ENCODE measurements at places on chromosomes 13 and 19.

DNA sequence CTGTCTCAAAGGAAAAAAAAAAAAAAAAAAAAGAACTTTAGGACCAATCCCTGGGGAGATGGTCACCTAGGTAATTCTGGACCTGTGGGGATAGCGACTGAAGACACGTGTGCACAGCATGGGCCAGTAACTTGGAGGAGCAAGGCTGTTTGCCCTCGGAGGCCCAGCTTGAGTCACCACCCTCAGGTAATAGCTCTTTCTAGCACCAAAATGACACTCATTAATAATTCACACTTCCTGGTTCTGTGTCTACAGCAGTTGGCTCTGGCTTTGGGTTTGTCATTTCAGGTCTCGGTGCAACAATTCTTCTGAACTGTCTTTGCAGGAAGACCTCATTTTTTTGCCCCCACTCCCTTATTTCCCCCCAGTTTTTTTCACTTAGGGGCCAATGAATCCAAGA is 3.9 kb upstream of the ATP11A start:
- DNase-seq: no peak

- DNase-seq: no peak
Measured at GRCh38 chr19:34351382-34351826, 13.6 kb upstream of the GPI start.

DNA sequence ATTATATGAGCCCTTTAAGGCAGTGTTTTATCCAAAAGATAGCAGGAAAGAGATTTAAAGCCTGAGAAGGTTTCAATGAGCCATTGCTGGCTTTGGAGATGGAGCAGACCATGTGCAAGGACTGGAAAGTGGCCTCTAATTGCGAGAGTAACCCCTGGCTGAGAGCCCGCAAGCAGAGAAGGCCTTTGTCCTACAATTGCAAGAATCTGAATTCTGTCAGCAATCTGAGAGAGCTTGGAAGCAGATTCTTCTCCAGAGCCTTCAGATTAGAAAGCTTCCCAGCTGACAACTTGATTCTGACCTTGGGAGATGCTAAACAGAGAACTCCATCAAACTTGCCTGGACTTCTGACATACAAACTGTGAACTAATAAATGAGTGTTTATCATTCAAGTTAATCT is 528.7 kb upstream of the KLF12 start:
- no peak for DNase-seq

DNA sequence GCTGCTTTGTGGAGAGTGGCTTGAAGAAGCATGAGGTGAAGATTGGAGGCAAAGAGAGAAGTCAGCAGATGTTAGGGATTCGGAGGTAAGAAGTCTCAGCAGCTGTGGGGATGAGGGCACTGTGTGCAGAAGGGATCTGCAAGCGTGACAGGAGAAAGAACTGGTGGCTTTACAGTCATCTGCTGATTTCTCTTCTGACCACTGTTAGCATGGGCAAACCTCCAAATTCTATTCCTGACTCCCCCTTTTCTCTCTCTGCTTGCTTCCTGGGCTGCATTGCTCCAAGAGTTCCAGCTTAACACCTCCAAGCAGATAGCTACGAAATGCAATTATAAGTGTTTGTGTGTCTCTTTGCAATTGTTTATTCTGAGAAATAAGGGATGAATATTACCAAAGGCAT is 159.6 kb downstream of the GGACT start:
- no peak for DNase-seq

DNA sequence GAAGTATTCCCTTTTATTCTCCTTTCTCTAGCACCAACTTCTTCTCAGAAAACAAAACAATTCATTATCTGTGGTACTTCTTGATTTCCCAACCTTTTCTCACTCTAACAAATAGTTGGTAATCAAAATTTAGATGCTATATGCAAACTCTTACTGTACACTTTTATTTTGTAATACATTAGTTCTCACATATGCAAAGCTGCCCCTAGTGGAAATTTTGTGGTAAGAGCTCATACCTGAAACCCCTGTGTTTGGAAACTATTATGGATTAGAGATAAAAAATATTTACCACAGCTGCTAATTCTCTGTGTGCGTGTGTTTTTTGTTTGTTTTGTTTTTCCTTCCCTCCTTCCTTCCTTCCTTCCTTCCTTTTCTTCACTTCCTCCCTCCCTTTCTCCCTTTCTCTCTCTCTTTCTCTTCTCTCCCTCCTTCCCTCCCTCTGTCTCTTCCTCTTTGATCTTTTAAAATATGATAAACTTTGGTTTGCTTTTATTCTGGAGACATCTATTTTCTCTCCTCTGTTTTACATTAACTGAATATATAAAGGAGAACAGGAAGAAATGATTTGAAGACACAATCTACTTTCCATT is 537.4 kb downstream of the SLITRK6 start:
- DNase-seq: peak; percentile 29

GRCh38 chr13:52810011-52810410 is 38.4 kb downstream of the PCDH8 start:
- no peak for DNase-seq

- no peak for DNase-seq
Measured at GRCh38 chr13:99610702-99611289, 109.5 kb downstream of the TM9SF2 start.

- peak; percentile 80 for DNase-seq
Measured at GRCh38 chr19:12035220-12036172, at the start of gene ZNF433. Gene ZNF433, minus strand, starts transcription at chr19:12035679. Its CDS starts 140 bp downstream, at chr19:12035539.

- no peak for DNase-seq
Measured at GRCh38 chr13:102901056-102901455, 55.2 kb downstream of the ERCC5 start.

DNA sequence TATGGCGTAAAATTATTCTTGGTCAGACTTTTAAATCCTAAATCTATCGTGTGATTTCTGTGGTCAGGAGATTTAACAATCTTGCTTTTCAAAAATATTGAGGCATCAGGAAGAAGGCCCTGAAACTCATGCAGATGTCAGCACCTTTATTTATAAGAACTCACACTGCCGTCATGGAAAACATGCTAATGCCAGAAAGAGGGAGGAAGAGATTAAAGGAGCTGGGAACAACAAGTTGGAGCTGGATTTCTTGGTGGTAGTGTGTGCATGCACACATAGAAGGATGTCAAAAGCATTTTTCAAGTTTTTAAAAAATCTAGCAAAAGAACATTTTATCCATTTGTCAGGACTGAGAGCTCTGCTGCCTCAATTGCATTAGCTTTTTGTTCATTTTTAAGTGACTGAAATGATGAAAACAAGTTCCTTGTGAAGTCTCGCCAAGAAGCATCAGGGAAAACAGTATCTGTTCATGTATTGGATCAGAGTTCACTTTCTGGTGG is 342.5 kb downstream of the SPRY2 start:
- no peak for DNase-seq

- DNase-seq: no peak
Measured at GRCh38 chr19:7442423-7442822, 46.4 kb downstream of the PEX11G start.

DNA sequence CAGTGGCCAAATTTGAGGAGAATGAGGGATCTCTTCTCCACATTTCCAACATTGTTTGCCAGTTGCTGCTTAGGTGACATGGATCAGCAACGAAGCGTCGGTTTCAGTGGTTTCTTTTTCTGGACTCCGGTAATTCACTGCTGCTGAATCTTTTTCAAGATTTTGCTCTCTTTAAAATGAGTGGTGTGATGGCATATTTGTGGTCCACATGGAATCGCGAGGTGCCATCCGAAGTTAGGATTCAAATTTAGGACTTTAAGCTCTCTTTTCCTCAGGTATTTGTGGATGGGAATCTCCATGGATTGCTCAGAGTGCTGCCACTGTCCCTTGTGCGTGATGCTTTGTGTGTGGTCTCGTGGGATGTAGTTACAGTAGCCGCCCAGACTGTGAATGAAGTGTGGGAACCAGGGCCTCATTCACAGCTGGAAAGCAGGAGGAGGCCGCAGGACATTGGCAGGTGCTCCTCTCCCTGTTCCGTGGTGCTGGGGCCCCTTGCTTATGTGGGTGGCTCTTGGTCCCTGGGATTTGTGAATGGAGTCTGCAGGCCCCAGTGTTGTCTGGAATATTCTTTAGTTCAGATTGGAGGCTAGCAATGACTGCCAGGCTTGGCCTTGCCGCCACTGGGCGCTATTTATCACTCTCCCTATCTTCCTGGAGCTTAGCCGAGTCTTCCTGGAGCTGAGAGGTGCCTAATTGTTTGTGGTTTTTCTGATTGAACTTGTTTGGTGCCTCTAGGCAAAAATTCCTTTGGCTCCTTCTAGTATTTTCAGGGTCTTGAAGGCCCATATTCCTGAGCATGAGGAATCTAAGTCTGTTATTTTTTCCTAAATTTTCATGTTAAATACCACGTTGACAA is 1.5 kb downstream of the ILF3 start:
- DNase-seq: no peak

DNA sequence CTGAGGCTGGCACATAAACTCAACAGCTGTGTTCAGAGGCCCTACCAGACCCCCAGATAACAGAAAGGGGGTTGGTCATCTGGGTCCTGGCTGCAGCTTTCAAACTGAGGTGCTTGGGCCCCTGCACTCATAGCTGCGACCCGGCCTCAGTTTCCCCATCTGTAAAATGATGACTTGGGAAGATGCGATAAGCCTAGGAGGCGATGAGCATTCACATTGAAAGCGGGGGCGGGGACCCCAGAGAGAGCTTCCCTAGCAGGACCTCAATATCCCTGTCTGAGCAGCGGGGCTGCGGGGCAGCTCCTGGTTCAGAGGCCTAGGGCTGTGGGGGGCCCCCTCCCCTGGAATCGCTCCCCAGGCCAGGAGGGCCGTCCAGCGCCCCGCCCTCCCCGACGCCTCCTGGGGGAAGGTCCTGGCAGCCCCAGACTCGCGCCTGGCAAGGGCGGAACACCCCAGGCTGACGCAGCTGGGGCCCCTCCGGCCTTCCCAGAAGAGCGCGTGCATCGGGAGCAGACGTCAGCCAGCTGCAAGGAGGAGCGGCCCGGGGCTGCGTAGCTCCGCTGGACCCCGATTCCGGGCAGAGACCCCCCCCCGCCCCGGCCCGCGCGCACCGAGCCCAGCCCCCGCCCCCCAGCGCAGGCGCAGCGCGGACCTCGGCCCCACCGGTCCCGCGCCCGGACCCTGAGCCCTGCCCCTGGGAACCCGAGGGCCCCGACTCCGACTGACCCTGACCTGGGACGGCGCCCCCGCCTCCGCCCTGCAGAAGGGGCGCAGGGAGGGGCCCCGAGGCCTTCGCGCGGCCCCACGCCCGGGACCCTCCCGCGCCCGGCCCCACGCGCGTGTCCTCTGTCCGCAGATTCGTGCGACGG is 3.5 kb downstream of the FSTL3 start:
- DNase-seq: no peak

- DNase-seq: no peak
Measured at GRCh38 chr19:30785458-30786137, 413.4 kb downstream of the ZNF536 start.

GRCh38 chr13:33125821-33126570 is 109.8 kb downstream of the KL start:
- no peak for DNase-seq

GRCh38 chr13:32224916-32225315 is 90.2 kb downstream of the ZAR1L start:
- DNase-seq: no peak

DNA sequence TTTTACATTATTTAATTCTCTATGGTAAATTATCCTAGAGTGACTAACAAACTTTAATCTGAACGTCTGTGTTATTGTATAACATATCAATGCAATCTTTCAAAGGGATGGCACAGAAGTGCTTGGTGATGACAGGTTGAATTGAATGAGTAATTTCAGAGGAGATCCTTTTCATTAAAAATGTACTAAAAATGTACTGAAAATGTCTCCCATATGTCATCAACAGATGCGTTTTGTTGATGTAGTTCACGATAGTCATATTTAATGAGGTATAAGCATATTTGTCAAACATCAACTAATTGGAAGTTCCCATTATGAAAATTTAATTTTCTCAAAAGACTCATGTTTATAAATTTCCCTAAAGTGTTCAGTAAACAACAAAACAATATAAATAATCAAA is 1434.7 kb upstream of the PCDH20 start:
- DNase-seq: no peak

DNA sequence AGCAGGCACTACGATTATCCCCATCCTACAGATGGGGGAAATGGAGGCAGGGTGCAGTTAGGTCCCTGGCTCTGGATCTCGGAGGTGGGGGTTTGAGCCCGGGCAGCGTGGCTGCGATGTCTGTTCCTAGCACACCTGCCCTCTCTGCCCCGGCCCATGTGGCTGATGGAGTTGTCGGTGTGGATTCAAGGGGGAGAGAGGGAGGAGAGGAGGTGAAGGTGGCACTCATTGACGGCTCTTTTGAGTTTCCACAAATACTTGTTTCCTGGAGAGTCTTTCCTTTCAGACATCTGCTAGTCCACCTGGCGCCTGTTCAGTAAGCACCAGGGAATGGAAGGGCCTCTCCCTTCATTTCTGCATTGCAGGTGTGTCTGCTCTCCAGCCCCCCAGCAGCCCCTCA is 69.9 kb downstream of the ARHGEF18 start:
- DNase-seq: no peak

DNA sequence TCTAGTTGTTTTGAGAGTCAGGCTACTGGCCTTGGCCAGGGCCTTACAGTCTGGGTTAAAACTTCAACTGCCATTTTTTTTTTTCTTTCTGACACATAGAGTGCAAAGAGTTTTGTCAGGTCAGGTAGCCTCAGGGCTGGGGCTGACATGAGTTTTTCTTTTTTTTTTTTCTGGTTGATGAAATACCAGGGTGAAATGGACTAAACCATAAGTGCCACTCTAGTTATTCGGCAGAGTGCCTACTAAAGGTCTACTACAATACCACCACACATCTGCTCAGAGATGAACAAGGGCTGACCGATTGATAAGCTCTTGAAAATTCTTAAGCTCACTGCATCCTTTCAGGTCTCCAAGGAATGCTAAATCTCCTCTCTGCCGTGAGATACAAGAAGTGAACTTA is 4.4 kb upstream of the ZNF320 start:
- DNase-seq: no peak

GRCh38 chr13:29810145-29810742 is 40.2 kb downstream of the UBL3 start:
- DNase-seq: no peak

DNA sequence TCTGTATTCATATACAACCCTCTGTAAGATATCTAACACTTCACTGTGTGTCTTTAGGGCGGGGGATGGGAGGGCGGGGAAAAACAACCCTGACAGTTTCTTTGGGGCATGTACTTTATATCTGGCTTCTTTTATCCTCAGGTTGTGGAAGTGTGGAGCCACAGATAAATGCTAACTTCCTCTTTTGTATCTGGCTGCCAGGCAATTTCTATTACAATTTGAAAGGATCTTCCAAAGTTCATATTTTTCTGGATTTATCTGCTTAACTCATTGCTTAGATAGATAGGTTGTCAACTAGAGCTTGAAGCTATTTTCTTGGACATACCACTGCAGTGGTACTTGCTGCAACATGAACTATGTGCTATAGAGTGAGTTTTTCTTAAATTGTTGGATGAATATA is 393.0 kb downstream of the LMO7 start:
- peak; percentile 11 for DNase-seq

- DNase-seq: no peak
Measured at GRCh38 chr19:30692879-30693503, 320.8 kb downstream of the ZNF536 start.

GRCh38 chr13:112967686-112968379 is 1.2 kb upstream of the MCF2L start:
- no peak for DNase-seq

DNA sequence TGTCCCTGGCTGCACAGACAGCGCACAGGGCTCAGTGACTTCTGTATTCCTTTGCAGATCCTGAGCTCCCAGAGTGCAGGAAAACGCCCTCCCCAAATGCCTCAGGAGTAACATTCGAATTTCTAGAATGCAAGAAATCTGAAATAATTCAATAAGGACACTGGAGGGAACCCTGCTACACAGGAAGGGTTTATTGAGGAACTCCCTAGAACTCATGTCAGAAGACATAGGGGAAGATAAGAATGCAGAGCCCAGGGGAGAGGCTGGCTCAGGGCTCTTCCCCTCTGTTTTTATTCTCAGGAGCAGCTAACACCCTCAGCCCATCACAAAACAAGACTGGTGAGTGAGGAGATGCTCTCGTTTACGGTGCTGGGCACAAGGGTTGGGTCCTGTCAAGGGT is 6.8 kb downstream of the LILRA1 start:
- no peak for DNase-seq
